ENCODE measurements at places on chromosomes 4 and X.

GRCh38 chr4:11514779-11515419 is 86.2 kb upstream of the HS3ST1 start:
- no peak for DNase-seq

GRCh38 chr4:61427099-61427817 is 227.1 kb downstream of the ADGRL3 start:
- no peak for DNase-seq

DNA sequence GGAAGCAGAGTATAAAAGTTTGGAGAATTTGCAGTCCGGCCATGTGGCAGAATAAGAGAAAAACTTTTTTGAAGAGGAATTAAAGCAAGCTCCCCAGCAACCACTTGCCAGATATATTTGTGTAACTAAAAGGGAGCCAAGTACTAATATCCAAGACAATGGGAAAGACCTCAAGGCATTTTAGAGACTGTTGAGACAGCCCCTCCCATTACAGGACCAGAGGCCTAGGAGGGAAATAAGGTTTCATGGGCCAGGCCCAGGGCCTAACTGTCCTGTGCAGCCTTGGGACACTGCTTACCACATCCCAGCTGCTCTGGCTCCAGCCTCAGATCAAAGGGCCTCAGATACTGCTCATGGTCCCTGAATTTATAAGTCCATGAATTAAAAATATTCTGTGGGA is 659.4 kb downstream of the PCDH19 start:
- no peak for DNase-seq

GRCh38 chr4:143406523-143406922 is 69.8 kb downstream of the GAB1 start:
- DNase-seq = no peak

DNA sequence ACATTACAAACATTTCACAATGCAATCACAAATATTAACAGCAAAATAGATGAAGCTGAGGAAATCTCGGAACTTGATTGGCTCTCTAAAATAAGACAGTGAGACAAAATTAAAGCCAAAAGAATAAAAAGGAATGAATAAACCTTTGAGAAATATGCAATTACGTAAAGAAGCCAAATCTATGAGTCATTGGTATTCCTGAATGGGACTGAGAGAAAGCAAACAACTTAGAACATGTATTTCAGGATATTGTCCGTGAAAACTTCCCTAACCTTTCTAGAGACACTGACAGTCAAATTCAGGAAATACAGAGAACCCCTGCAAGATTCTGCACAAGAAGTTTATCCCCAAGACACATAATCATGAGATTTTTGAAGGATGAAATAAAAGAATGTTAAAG is 48.4 kb upstream of the SPANXN2 start:
- DNase-seq = no peak

GRCh38 chr4:131441004-131441688 is 1707.9 kb upstream of the PCDH10 start:
- no peak for DNase-seq

GRCh38 chr4:156662921-156663320 is 308.7 kb downstream of the PDGFC start:
- DNase-seq = no peak

Measured in cortex of kidney (tissue), 1 donor.